ENCODE measurements at places on chromosomes 2 and 18.

GRCh38 chr2:66555091-66555490, 120.2 kb downstream of the MEIS1 start:
- DNase-seq: no peak

DNA sequence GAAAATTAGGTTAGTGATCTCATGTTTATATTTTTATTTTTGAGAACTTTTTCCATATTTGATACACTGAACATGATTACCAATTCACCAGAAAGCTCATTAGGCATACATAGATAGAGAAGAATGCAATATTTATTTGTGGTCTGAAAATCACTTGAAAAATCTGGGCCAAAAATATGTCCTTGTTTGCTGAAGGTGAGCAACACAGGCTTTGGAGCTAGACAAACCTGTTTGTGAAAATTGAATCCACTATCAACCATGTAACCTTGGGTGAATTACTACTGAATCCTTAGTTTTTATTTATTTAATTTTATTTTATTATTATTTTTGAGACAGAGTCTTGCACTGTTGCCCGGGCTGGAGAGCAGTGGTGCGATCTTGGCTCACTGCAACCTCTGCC, 46.5 kb upstream of the ZSWIM2 start:
- no peak for DNase-seq

DNA sequence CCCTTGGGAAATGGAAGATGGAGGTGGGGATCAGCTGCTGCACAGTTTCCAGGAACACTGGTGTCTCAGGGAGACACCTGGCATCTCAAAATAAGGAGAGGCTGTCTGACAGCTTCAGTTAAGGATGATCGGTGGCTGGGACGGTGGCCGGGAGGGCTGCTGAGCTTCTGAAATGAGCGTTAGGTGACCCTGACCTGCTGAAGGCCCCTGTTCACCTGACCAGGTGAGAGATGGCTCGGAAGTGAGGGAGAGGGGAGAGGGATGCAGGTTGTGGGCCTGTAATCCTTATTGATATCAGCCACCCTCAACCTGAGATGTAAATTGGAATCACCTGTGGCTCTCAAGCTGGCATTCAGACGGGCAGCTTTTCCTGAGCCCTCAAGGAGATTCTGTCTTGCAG, 99.0 kb downstream of the AGAP1 start:
- no peak for DNase-seq

DNA sequence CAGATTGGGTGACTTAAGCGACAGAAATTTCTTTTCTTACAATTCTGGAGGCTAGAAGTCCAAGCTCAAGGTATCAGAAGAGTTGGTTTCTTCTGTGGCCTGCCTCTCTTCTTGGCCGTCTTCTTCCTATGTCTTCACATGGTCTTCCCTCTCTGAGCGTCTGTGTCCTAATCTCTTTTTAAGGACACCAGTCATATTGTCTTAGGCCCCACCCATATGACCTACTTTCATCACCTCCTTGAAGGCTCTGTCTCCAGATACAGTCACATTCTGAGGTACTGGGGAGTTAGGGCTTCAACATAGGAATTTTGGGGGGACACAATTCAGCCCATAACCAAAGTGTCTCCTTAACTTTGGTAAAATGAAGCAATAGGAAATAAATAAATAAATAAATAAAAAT, 110.9 kb upstream of the EPC2 start:
- DNase-seq: no peak

GRCh38 chr2:100266126-100266525, 56.2 kb downstream of the LONRF2 start:
- no peak for DNase-seq

DNA sequence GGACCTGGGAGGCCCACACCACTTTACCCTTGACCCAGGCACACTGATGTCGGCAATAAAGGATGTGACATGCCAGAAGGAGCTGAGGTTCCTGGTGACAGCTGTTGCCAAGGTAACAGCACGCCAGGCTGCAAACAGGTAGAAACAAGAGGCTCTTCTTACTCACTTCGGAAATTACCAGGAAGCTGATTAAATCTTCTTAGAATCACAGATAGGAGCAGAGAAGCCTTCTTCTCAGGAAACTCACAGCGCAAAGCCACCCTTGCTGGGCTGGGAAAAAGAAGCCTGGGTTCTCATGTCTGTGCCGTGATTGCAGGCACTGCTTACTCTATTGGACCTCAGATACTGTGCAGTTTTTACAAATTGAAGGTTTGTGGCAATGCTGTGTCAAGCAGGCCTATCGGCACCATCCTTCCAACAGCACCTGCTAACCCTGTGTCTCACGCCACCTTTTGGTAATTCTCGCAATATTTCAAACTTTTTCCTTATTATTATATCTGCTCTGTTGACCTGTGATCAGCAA, 61.0 kb upstream of the TAF1B start:
- peak; percentile 24 for DNase-seq

- no peak for DNase-seq
These were observed 82.9 kb downstream of the NUP35 start for GRCh38 chr2:183207110-183207509.

- no peak for DNase-seq
These were observed 33.1 kb upstream of the DNMT3A start for GRCh38 chr2:25374827-25375226.

DNA sequence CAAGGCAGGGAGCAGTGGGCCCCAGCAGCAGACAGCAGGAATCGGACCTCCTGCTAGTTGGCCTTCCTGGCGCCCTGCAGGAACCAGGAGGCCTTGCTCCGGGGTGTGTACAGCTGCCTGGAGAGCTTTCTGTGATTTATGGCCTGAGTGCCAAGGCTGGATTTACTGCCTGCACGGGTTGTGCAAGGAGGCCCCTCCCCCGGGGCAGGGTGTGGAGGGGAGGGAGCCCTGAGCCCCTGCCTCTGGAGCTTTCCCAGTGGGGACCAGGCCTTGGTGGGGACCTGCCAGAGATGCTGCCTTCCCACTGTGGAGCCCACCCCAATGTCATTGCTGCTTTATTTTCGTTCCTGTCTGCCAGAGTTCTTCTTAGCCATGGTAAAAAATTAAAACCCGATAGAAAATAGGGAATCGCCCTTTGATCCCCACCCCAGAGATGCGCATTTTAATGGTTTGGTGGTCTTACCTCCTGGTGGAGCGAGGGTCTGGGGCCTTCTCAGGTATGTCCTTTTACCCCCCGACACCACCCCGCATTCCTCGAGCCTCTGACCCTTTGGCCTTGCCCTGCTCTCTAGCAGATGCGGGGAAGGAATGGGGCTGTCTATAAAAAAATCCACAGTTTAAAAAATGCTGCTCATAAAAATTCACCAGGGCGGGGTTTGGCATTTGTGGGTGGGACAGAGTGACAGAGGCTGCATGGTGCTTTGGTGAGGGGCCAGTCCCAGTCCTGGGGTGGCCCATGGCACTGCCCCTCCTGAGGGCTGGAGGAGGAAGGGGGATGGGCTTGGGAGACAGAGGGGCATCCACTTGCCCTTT, 6.9 kb upstream of the RALB start:
- DNase-seq: no peak

- no peak for DNase-seq
These were observed 583.3 kb downstream of the SATB2 start for GRCh38 chr2:198874472-198874858.

DNA sequence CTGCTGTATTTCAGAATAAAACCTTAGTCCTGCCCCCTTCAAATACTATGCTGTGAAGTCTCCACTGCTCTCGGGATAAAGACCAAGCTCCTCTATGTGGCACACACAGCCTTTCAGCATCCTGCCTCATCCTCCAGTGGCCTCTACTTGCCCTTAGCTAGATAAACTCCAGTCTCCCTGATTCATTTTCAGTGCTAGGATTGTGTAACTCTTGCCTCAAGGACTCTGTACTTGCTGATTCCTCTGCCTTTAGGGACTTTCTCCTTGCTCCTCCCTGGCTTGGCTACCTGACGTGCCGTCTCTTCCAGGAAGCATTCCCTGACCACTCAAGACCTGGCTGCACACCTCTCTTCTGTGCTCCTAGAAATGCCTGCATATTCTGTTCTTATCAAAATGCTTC, 416.7 kb downstream of the MTX2 start:
- DNase-seq: no peak

GRCh38 chr2:176763851-176764404, 448.7 kb upstream of the HNRNPA3 start:
- DNase-seq: no peak

Data from stimulated activated CD4-positive, alpha-beta T cell treated with anti-CD3 and anti-CD28 coated beads, Interleukin-1b, Interleukin-23, amount 100 ng/mL, for 1 hour (primary cell).